ENCODE measurements at places on chromosomes 16 and 17. TPM values are rescaled to one million over a fixed set of nuclear protein-coding genes. Genes with fewer than 3 reads are reported as not detected.

Gene SEPTIN12
- total RNA-seq = not detected

Gene PITPNM3
- total RNA-seq = 0.38 TPM

Gene IGF2BP1
- total RNA-seq = 0.57 TPM

Gene DNASE1L2
- 0.62 TPM for total RNA-seq

Gene ZNF205
- 0.25 TPM for total RNA-seq

Gene FGF11
- total RNA-seq = 1.6 TPM

Gene EXOC3L1
- total RNA-seq = not detected

Gene CHD9NB
- total RNA-seq = 0.17 TPM

Gene OR3A3
- total RNA-seq = not detected

Gene UBN1
- 26.7 TPM for total RNA-seq

Gene PLA2G10
- not detected for total RNA-seq

Gene MYL4
- not detected for total RNA-seq

Gene DCTN5
- total RNA-seq = 57.5 TPM

Gene RTN4RL1
- total RNA-seq = 0.30 TPM

Gene KLHL11
- 8.9 TPM for total RNA-seq

Gene ODAD4
- 0.79 TPM for total RNA-seq

Gene SMIM5
- not detected for total RNA-seq

Gene ST6GALNAC1
- total RNA-seq = 1.3 TPM

Gene OR1A1
- not detected for total RNA-seq
